Aorta (tissue), 5 donors: ENCODE measurements at places on chromosomes 11 and 22.

DNA sequence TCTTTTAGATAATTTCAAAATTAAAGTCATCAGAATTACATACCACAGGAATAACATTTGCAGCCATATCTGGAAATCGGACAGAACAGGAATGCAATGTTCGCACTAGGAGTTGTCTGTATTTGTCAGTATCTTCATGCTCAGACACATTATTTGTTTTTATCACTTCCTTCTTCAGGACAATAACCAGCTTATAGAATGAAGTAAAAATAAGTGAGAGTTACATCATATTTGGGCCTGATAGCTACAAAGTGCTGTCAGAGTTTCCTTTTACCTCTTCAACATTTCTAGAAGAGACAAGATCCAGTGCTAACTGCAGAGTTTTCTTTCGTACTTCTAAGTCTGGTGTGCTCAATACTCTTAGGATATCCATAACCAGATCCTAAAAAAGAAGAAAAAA is 18.9 kb downstream of the COPB1 start:
- no peak for DNase-seq

- DNase-seq: no peak
Measured at GRCh38 chr11:75721852-75722668, 4.4 kb downstream of the MOGAT2 start.

GRCh38 chr11:61896665-61897386 is 5.5 kb upstream of the FADS3 start:
- no peak for DNase-seq

- DNase-seq: no peak
Measured at GRCh38 chr11:108599978-108600377, 6.4 kb upstream of the EXPH5 start.

GRCh38 chr11:9123595-9124304 is 32.4 kb upstream of the SCUBE2 start:
- no peak for DNase-seq

DNA sequence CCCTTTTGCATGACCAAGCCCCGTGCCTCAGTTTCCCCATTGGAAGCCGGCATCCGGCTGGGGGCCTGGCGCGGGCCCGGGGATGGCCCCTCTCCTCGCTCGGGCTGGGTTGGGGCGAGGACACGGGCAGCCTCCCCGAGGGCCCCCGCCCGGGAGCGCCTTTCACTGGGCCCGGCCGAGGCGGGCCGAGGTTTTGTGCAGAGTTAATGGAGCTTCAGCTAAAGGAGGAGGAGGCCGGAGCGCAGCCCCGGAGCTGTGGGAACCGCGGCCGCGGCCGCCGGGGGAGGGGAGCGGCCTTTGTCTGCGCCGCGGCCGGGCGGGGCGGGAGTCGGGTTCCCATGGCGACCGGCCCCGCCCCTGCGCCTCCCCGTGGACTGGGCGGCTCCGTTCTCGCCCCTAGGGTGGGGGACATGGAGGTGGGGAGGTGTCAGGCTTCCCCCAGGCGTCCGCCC is 1.4 kb upstream of the MAPK11 start:
- DNase-seq: no peak

DNA sequence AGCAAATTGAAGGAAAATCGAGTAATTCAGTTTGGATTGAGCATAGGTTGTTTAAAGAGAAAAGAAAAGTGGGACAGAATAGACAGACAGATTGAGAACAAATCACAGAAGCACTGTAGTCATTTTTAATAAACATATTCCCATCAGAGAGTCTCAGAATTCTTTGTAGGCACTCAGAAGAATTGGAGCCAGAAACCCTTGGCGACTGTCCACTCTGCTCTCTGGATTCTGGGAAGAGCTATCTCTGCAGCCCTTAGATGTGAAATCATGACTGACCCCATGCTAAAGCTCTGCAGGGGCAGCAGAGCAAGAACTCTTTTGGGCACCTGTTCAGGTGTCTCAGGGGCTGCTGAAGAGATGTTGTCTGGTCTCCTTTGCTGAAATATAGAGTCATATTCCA is 223.7 kb upstream of the KIRREL3 start:
- DNase-seq: no peak

DNA sequence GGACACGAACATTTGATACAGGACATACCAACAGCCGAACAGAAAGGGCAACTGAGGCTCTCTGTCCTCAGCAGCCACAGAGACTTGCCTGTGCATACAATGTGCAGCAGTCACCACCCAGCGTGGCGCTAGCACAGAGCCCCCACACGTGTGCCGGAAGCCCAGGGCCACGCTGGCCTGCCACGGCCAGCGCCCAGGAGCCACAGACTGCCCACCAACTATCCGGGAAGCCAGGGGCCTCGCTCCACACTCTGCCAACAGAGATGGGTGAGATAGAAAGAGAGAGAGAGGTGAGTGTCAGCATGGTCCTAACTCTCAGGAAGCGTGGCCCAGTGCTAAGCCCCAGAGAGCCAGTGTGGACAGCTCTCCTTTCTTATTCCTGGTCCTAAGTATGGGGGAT is 11.7 kb downstream of the TMPRSS5 start:
- DNase-seq: no peak

- no peak for DNase-seq
Measured at GRCh38 chr22:50260801-50261614, 475 bp downstream of the MAPK12 start.

DNA sequence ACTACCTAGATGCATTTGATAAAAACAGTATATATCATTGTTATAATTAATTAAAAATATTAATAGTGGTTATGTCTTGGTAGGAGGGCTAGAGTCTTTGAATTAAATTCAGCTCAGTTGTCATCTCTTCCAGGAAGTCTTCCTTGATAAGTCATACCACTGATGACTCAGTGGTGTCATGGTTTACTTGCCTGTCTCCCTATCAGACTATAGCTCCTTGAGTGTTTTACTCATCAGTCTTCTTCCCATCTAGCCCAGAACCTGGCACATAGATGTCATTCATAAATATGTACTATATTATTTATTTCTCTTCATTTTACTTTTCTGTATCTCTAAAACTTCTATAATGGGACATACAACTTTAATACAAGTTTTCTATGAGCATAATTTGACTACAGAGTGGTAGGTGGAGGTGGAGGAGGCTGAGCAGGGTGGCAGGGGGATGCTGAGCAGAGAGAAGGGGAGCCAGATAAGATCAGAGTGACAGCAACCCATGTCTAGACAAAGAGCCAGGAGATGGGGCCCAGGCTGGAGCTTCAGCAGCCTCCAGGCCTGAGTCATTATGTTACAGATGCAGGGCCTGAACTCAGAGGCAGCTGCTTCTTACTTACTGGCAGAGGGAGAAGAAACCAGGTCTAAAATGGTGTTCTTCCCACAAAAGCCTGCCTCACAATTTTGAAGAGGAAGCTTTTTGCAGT is 82.3 kb upstream of the PHOX2A start:
- no peak for DNase-seq

- DNase-seq: no peak
Measured at GRCh38 chr11:76592025-76592914, 78.3 kb downstream of the LRRC32 start.

GRCh38 chr11:70440206-70440605 is 41.9 kb downstream of the CTTN start:
- DNase-seq: no peak

DNA sequence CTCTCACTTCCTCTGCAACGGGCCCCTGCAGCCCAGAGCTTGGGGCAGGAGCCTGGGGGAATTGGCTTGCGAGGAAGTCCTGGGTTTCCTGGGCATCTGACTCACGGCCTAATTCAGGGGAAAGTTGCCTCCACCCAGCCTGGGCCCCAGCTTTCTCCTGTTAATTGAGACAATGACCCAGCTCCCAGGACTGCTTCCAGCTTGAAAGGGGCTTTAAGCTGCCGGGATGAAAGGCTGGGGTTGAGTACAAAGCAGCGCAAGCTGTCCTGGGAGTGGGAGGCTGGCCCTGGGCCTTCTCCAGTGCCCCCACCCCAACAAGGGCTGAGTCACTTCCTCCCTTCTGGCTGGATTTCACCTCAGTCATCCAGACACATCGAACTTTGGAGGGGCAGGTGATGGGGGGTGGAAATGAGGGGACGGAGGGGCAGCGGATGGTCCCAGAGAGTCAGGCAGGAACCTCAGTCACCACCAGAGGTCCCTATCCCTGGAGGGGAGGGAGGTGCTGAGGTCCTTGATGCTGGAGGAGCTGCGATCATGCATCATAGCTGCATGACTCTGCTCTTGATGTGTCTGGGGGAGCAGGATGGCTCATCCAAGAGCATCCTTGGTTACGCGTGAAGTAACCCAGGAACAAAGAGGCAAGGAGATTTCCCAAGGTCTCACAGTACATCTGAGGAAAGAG is 30.1 kb upstream of the OAF start:
- peak; percentile 64 for DNase-seq

DNA sequence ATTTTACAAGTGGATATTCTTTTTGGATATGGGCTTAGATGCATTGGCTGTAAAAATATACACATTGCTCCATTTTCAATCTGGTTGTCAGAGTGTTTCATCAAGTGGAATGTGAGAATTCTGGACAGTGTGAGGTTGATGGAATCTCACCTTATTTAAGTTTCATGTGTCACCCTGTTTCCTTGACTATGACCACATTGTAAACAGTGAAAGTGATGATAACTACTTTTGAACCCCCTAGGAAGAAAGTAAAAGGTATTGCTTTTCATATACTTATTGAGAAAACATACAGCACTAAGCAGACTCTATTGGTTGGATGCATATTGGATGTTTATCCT is 490.5 kb upstream of the RAG2 start:
- DNase-seq: no peak

GRCh38 chr22:20777420-20778177 is 3.7 kb downstream of the SERPIND1 start:
- no peak for DNase-seq

- DNase-seq: no peak
Measured at GRCh38 chr11:104222464-104222863, 58.5 kb upstream of the PDGFD start.

- DNase-seq: no peak
Measured at GRCh38 chr22:50329236-50329635, 2.4 kb upstream of the DENND6B start.

DNA sequence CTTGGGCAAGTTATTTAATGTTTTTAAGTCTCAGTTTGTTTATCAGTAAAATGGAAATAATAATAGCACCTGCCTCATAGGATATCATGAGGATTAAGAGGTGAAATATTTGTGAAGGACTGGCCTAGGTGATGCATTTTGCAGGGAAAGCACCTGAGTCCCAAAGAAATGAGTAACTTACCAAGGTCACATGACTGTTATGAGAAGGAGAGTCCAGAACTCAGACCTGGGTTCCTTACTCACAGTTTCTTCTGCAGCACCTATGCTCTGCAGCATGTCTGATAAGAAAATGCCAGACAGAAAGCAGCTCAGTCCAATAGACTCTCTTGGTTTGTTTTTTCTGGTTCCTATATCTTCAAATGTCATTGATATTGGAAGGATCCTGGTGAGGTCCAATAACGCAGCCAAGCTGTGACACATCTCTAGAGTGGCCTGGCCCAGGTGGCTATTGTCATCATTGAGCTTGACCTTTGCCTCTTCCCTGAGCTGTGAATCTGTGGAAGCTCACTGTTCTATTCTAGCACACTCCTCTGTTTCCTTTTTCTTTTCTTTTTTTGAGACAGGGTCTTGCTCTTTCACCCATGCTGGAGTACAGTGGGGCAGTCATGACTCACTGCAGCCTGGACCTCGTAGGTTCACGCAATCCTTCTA is 174.7 kb upstream of the NAV2 start:
- DNase-seq: no peak

DNA sequence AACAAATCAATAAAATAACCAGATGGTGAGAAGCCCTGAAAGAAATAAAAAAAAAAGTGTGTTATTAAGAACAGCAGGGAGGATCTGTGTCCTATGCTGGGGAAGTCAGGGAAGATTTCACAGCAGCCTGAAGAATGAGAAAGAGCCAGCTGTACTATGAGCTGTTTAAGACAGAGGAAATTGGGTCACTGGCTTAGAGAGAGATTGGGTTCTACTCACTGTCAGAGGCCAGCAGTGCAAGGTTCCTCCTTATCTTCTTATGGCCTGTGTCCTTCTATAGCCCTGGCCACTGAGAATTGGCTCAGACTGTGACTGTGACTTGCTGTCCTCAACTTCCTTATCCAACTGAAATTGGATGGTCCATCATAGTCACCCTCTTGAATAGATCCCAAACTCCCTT is 54.8 kb upstream of the FDX1 start:
- DNase-seq: no peak

- no peak for DNase-seq
Measured at GRCh38 chr11:34260072-34260575, 97.7 kb downstream of the ABTB2 start.
